Activated naive CD4-positive, alpha-beta T cell treated with anti-CD3 and anti-CD28 coated beads, Interleukin-2, amount 10 ng/mL, durations not matched to agents 7 days and 5 days (primary cell): ENCODE measurements at places on chromosomes 12 and 14.

DNA sequence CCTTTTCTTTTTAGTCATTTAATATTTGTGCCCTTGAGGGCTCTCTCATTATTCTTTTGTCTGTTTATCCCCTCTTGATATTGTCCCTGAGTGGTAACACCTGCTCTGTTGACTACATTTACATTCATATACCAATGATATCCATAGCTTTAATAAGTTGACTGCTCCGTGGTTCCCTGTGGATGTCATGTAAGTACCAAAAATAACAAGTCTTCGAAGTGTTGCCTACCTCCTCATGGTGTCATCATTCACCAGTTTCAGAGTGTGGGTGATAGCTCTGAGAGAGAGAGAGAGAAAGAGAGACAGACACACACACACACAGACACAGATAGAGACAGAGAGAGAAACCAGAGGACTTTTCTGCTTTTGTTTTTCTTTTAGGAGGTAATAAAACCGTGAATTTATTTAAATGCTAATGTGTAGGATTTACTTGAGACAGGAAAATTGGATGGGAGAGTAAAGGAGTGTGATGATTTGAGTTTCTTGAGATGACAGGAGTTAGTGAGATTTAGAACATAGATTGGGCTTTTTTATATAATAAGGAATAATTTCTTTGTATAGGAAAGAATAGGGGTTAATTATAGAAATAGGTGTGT, 52.2 kb downstream of the PAPOLA start:
- DNase-seq, result no peak

- DNase-seq, result no peak
Measured at GRCh38 chr12:56766535-56766934, 3.4 kb downstream of the HSD17B6 start.

- no peak for DNase-seq
Measured at GRCh38 chr12:64001439-64001838, 156.9 kb downstream of the SRGAP1 start.

DNA sequence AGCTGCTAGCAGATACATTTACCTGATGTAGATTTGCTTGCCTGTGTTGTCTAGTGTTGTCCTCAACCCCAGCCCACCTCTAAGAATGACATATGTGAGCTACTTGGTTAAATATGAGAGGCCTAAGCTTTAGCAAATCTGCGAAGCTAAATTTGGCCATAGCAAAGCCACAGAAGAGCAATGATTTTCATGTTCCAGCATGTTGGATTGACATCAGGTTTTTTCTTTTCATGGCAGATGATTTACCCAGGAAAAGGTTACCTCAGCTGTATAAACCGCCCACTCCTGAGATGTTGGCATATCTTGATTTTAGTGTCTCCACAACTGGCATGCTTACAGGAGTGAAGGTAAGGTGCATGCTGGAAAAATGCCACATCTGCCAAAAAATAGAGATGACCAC, 36.4 kb upstream of the ATF1 start:
- DNase-seq, result no peak

- peak; percentile 85 for DNase-seq
Measured at GRCh38 chr12:110403976-110404682, 621 bp upstream of the ANAPC7 start.

DNA sequence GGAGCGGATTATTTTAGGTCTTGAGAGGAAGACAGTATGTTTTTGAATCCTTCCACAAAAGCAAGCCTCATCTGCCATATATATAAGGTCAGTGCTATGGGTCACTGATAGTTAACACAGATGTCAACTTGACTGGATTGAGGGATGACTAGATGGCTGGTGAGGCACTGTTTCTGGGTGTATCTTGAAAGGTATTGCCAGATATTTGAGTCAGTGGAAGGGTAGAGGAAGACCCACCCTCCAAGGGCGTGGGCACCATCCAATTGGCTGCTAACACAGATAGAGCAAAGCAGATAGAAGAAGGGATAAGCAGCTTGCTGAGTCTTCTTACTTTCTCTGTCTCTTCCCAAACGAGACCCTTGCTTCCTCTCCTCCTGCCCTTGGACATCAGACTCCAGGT, 185.0 kb upstream of the BTG1 start:
- no peak for DNase-seq

- peak; percentile 46 for DNase-seq
Measured at GRCh38 chr12:98002887-98003493, 512.4 kb upstream of the TMPO start.

DNA sequence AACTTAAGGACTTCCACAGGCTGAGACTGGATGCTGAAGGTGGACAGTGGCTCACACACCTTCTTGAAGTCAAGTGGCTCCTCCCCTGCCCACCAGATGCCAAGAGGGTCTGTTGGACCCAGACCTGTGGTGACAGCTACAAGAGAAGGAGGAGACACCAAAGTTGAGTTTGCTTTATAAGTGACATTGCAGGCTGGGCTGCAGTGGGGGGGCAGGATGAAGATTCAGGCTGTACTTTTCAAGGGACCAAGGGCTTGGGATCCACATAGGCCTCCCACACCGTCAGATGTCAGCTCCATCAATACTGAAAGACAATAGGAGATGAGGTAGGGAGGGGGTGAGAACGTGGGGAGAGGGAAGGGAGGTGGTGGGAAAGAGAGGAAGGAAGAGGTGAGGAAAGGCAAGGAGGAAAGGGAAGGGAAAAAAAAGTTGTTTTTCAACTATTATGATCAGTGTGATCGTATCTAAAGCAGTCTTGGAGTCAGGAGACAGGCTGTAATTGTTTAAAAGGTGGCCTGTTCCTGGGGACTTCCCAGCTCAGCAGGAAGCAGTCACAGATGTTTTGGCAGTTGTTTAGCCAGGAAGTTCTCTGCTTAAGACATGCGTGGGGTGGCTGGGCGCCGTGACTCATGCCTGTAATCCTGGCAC, 84.1 kb upstream of the RESF1 start:
- DNase-seq, result peak; percentile 74

GRCh38 chr14:85205875-85206274, 324.1 kb upstream of the FLRT2 start:
- DNase-seq, result no peak

DNA sequence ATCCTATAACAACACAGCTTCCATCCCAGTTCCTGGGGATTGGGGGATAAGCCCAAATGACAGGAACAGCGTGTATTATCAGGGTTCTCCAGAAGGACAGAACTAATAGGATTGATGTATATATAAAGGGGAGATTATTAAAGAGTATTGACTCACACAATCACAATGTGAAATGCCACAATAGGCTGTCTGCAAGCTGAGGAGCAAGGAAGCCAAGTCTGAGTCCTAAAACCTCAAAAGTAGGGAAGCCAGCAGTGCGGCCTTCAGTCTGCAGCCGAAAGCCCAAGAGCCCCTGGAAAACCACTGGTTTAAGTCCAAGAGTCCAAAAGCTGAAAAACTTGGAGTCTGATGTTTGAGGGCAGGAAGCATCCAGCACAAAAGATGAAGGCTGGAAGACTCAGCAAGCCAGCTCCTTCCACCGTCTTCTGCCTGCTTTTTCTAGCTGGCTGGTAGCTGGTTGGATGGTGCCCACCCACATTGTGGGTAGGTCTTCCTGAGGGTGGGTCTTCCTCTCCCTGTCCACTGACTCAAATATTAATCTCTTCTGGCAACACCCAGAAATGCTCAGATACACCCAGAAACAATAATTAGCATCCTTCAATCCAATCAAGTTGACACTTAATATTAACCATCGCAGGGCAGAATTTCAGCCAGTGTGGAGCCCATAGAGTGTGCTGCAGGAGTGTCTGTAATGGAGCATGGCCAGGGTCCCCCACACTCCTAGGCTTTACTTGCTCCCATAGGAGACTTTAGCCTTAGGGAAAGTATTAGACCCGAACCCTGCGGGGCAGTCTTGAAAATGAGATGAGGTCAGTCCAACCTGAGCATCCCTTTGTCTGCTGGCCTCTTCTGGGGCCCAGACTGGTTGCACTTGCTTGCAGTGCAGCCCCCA, 111.1 kb downstream of the SINHCAF start:
- DNase-seq, result no peak

GRCh38 chr12:64065881-64066451, 156.1 kb downstream of the KICS2 start:
- no peak for DNase-seq

- peak; percentile 54 for DNase-seq
Measured at GRCh38 chr14:81219759-81220579, 790 bp downstream of the GTF2A1 start.

GRCh38 chr12:92583910-92584309, 118.9 kb upstream of the PLEKHG7 start:
- no peak for DNase-seq

DNA sequence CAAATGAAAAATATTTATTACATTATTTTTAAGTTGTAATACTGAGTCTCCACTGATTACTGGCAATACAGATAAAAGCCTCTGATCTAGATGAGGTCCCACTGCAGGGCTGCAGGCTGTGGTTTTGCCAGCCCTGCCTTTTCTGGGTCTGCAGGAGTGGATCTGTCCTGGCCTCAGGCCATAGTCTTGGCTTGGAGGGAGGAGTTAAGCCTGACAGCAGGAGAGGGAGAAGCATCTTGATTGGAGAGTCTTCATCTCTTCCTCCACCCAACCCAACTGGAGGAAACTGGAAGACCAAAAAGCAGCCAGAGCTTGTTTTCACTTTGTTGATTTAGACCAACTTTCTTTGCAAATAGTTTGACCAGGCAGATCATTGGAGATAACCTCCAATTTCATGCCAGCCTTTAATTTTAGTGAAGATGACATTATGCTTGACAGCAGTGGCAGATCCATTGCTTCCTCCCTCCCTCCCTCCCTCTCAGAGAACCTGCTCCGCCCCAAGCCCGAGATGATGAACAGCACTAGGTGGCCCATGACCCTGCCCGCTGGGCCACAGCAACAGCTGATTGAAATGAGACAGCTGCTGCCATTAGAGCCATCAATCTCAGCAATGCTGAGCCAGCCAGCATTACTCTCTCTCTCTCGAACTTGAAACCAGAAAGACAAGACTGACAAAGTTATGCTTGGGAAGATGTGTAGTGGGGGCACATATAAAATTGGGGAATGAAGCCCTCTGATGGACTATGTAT, 222.4 kb downstream of the GLT1D1 start:
- DNase-seq, result no peak

- DNase-seq, result peak; percentile 37
Measured at GRCh38 chr14:75363570-75364227, 64.1 kb upstream of the JDP2 start.

- no peak for DNase-seq
Measured at GRCh38 chr12:67757651-67758050, 109.1 kb downstream of the DYRK2 start.

DNA sequence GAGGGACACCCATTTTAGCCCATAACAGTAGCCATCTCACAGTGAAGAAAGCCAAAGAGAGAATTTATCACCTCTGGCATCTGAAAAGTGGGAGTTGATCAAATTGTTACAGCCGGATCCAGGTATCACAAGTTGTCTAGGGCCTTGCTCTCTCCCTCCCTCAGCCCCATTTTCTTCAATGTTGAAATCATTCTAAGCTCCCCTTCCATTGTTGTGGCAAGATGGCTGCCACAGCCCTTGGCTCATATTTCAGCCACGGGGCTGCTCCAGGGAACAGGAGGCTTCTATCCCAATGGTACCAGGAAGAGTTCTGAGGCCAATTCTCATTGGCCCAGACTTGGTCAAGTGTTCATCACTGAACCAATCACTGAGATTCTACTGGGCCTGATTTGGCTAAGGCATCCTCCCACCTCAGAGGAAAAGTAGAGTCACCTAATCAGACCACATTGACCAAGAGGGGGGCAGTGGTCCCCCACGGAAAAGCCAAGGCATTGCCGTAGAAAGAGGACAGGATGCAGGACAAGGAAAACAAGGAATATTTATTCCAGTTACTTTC, 106.2 kb downstream of the GPATCH2L start:
- DNase-seq, result no peak

- no peak for DNase-seq
Measured at GRCh38 chr14:104536942-104537612, 42.5 kb upstream of the C14orf180 start.

DNA sequence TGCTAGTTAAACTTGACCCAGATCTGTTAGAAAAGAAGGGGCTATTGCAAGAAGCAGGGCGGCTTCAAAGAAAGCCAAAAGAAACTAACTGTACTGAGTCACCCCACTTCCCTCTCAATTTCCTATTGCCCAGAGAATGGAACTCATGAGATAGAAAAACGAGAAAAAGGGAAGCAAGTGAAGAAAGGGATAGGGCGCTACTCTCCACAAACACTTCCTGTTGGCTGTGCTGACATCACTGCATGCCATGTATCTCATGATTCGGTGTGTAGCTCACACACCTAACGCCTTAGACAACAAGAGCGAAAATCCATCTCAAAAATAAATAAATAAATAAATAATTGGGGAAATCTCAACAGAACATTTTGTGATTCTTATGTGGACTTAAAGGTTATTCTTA, 13.0 kb upstream of the P2RX4 start:
- peak; percentile 31 for DNase-seq

GRCh38 chr14:79412822-79413221, 798.5 kb downstream of the DIO2 start:
- DNase-seq, result no peak

DNA sequence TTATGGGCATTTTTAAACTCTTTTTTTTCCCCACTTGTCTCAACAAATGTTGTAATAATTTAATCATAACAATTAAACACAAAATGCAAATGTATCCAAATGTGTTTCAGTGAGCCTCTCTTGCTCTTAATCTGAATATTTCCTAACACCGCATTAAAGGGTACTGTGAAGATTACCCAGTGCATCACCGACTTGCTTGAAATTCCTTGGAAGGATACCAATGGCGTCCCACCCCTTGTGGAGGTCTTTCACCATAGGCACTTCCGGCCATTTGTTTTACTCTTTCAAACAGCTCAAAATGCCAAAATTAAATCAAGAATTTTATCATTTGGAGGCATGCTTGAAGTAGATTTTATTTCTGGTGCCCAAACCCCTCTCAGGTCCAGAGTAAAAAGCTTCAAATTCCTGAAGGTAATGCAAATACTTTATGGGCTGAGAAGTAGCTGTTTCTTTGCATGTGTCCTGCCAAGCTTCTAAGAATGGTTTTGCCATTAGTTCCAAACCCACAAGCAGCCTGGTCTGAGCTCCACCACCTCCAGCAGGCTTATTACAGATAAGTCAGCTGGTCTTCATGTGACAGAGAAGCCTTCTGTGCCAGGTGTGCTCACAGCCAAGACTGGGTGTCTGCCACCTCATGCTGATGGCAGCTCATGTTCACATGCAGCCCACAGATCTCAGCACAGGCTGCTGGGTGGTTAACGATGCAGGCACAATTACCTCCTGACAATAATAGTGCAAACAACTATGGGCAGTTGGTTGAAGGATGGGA, 16.4 kb upstream of the NUDT4 start:
- DNase-seq, result no peak

- DNase-seq, result no peak
Measured at GRCh38 chr12:81712536-81712935, 46.6 kb downstream of the PPFIA2 start.

GRCh38 chr14:88426271-88426670, 40.8 kb downstream of the SPATA7 start:
- DNase-seq, result no peak

GRCh38 chr12:122980183-122981035, at the start of gene ARL6IP4:
ARL6IP4 (plus strand) TSS chr12:122980681; CDS start chr12:122981140, 459 bp downstream.
- DNase-seq, result peak; percentile 75

DNA sequence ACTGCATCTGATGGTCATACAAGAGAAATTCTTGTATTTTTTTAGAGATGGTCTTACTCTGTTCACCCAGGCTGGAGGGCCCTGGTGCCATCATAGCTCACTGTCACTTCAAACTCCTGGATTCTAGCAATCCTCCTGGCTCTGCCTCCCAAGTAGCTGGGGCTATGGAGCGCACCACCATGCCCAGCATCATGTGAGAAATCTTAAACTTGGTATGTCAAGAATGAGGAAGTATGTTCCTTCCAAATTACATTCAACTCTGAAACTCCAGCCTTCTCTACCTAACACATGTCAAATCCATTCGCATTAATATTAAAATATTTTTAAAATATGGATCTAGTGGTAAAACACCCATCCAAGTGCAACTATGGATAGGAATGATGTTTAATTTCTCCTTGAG, 27.5 kb upstream of the CDKN3 start:
- DNase-seq, result no peak
